Stimulated activated CD4-positive, alpha-beta T cell treated with anti-CD3 and anti-CD28 coated beads, TNF-alpha, amount 100 ng/mL, for 24 hours (primary cell): ENCODE measurements at places on chromosomes 12 and 14.
A peak's percentile ranks its signal among the peaks of the same experiment; 100 is the strongest.

- DNase-seq, result no peak
These were observed 1.1 kb downstream of the LIN52 start for GRCh38 chr14:74085828-74086227.

GRCh38 chr12:88552610-88553079 is 27.6 kb downstream of the KITLG start:
- DNase-seq, result no peak

- peak; percentile 9 for DNase-seq
These were observed 41.1 kb downstream of the PSMA6 start for GRCh38 chr14:35333264-35333730.

GRCh38 chr14:57820581-57820980 is 45.3 kb downstream of the SLC35F4 start:
- DNase-seq, result no peak

GRCh38 chr12:73547421-73547820 is 990.2 kb upstream of the ATXN7L3B start:
- DNase-seq, result no peak

GRCh38 chr14:25832585-25832984 is 765.2 kb downstream of the NOVA1 start:
- no peak for DNase-seq

DNA sequence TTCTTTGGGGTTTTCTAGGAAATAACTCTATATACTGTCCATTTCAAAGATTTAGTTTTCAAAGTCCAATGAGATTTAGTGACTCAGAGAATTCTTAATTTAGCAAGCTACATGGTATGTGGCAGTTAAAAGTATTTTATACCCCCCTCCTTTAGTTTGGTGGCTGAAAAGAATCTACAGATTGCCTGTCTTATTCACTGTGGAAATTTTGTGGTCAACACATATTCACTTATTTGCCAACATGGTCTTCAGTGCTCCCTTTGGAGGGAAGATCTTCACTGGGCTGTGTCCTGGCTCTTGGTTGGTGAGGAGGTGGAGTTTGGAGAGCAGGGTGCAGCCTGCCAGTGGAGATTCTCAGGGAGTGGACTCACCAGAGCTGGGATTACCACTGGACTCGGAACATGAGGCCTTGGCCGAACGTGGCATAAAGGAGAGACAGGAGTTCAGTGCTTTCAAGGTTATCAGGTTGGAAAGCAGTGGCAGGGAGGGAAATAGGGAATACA is 39.8 kb downstream of the SAMD4A start:
- no peak for DNase-seq

DNA sequence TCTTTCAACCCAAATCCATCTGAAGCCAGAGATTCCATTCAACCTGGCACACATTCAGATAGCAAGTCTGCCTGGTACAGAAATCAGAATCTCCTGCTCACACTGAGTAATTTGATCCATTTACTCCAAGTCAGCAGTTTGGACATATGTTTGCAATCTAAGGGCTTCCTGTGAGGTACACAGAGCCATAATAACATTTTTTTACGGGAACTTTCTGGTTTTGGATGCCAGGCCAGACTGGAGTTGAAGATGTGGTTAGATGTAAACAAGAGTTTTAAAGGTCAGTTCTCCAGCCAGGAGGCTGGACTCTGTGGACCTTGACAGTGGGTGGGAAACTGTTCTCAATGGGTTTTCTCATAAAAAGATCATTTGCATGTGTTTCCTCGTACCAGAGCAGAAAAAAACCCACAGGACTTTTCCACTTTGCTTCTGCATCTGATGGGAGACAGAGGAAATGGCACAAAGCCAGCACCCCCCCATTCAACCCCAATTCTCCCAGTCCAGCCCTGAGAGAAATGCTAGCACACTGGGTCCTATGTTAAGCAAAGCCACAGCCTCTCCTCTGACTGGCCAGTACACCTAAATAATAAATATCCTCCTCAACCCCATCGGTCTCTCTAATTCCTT is 17.7 kb upstream of the TSPAN11 start:
- DNase-seq, result no peak

DNA sequence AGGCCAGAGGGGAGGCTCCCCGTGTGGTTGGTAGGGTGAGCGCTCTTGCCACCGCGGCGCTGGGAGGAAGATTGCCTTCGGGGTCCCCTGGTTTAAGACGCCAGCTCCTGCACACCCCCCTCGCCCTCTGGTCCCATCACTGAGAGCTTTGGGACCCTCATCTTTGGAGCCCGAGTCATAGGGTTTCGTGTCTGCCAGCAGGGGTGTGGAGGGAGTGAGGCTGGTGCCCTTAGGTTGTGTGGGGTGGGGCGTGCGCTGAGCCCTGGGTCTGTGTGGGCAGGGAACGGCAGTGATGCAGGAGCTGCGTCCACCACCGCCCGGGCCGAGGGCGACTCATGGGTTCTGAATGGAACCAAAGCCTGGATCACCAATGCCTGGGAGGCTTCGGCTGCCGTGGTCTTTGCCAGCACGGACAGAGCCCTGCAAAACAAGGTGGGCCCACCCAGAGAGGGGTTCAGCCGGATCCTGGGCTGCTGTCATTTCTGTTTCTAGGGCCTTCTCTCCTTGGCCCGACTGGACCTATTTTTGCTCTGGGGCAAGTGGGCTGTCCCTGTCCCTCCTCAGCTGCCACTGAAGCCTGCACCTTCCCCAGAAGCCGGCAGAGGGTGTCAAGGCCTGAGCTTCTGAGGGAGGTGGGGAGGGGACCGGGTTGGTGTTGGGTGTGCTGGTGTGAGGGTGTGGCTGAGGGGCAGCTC is 12.1 kb downstream of the ACADS start:
- no peak for DNase-seq

GRCh38 chr14:89093083-89093730 is 268.8 kb downstream of the TTC8 start:
- no peak for DNase-seq

DNA sequence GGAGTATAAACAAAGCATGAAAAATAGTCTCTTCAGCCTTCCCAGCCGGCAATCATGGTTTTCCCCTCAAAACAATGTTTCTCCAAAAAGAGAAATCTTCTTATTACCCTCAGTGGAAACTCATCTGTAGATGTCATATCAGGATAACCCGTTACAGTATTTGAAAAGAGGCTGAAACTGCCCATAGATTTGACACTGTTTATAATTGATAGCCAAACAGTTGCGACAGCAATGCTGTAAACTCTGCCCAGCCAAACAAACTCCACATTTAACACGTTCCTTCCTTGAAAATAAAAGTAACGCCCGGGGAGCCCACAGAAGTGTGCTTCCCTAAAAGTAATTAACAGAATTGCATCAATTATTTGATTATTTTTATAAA is 201.3 kb upstream of the FOXN3 start:
- no peak for DNase-seq

- DNase-seq, result no peak
These were observed 3.5 kb downstream of the CDKN1B start for GRCh38 chr12:12720672-12721161.

GRCh38 chr12:48311313-48311712 is 39.4 kb downstream of the ZNF641 start:
- DNase-seq, result no peak

GRCh38 chr12:3311027-3311402 is 180.0 kb upstream of the PRMT8 start:
- no peak for DNase-seq

GRCh38 chr14:97010491-97011160 is 213.4 kb downstream of the VRK1 start:
- no peak for DNase-seq

- no peak for DNase-seq
These were observed 16.0 kb downstream of the METTL3 start for GRCh38 chr14:21494902-21495762.

GRCh38 chr14:70600382-70601157 is at the start of gene MED6:
Gene MED6 (minus strand): TSS chr14:70600655. CDS start chr14:70600637, 18 bp downstream.
- DNase-seq, result peak; percentile 93

GRCh38 chr14:105334383-105335230 is 20.1 kb downstream of the PACS2 start:
- no peak for DNase-seq

DNA sequence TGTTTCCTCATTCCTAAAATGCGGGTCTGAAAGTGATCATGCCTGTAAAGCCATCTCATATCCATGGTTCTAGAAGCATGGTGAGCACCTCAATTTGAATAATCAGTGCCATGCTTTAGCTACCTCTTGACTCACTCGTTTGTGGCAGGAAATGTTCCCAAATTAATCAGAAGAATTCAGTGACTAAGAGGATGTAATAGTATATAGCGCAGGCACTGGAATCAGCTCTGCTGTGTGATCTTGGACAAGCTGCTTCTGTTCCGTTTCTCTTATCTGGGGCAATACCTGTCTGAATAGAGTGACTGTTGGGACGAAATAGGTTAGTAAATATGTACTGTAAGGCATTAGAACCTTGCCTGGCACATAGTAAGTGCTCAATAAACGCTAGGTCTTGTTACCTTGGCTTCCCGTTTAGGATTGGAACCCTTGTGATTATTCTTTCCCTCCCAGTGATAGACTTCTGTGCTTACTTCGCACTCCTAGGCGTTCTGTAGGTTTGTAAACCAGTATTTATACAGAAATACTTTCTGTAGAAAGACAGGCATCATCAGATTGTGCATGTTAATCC is 820 bp upstream of the SMAGP start:
- no peak for DNase-seq

DNA sequence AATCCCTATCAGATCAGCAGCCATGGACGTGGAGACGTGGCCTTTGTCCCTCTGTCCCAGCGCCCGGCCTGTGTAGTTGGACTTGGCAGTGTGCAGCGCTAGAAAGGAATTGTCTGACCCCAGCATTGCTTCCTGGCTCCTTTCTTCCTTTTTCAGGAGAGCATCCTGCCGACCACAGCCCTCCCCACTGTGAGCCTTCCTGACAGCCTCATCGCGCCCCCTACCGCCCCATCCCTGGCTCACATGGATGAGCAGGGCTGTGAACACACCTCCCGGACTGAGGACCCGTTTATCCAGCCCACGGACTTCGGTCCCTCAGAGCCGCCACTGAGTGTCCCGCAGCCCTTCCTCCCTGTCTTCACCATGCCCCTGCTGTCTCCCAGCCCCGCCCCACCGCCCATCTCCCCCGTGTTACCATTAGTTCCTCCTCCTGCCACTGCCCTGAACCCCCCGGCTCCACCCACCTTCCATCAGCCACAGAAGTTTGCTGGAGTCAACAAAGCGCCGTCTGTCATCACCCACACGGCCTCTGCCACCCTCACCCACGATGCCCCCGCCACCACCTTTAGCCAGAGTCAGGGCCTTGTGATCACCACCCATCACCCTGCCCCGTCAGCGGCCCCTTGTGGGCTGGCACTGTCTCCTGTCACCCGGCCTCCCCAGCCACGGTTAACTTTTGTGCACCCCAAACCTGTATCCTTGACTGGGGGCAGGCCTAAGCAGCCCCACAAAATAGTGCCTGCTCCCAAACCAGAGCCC is 40.6 kb downstream of the IL31 start:
- DNase-seq, result no peak

GRCh38 chr12:40734276-40734675 is 42.0 kb downstream of the CNTN1 start:
- DNase-seq, result no peak

GRCh38 chr14:101839236-101839635 is 77.7 kb downstream of the PPP2R5C start:
- no peak for DNase-seq

DNA sequence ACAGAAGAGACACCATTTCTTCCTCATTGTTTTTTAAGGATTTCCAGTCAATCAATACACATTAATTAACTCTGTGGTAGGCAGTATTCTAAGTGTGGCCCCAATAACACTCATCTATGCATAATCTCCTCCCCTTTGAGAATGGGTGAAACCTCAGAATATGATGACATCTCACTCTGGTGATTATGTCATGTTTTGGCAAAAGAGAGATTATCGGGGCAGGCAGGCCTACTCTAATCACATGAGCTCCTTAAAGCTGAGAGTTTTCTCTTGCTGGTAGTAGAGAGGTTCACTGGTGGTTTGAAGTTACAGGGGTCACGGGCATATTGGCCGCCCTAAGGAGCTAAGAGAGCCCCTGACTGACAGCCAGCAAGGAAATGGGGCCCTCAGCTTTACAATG is 7.1 kb upstream of the LGMN start:
- DNase-seq, result no peak

GRCh38 chr12:51415931-51416330 is 8.7 kb upstream of the SLC4A8 start:
- no peak for DNase-seq

DNA sequence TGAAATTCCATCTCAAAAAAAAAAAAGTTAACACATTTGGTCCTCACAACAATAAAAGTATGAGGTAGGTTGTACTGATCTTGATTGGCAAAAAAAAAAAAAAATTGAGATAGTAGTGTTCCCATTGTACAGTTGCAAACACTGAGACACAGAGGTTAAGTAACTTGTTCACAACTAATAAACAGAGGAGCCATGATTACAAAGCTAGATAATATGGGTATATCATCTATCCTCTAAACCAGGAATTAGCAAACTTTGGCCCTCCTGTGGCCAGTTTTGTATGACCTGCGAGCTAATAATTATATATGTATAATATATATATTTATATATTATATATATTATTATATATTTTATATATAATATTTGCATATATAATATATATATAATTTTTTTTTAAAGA is 2.3 kb upstream of the PSME1 start:
- DNase-seq, result no peak

DNA sequence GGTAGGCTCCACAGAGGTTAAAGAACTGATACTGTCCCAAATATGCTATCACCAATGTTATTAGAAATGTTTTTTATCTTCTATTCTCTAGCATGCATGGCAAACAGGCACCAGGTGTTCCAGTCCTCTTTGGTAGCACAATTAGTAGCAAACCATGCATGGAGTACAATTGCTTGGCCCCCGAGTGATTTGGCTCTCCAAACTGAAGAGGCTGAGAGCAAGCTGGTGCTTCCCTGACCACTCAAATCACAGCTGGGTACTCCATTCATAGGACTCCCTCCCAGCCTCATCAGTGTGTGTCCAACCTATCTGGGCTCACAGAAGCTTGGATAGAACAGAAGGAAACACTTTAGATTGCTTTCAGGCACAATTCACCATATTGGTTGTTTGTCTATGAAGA is 93.4 kb downstream of the DIO2 start:
- no peak for DNase-seq

- DNase-seq, result no peak
These were observed 29.3 kb downstream of the AMN start for GRCh38 chr14:102951799-102952198.

DNA sequence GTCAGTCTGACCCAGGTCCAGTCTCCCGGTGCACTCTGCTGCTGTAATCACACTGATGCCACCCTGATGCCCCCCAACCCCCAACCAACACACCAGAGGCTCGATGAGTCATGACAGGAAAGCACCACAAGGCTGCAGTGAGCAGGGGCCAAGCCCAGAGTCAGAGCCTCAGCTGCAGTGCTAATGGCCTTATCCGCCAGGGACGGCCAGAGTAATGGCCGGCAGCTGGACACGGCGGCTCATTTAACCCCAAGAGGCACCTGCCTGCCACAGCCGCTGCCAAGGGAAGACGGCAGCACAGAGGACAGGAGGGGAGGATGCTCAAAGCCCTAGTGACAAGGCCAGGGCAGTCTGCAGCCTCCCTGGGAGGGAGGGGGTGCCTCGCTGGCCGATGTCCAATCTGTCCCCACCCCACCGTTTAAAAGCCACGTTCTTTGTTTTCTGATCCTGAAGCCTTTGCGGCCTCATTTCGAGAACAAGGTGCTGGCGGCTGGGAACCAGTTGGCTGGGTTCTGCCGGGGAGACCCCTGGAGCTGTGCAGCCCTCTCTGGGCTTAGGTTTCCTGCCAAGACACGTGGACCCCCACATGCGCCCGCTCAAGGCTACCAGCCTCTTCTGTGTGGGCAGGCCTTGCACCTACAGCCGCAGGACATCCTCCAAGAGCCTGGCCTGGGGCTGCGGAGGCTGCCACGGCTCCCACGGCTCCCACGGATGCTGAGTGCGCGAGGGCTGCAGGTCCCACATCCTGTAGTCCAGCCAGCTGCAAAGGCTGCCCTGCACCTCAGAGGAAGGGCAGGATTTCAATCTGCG is 13.1 kb downstream of the CCDC85C start:
- DNase-seq, result no peak

GRCh38 chr14:100566119-100566518 is 21.1 kb downstream of the BEGAIN start:
- no peak for DNase-seq
